ENCODE measurements at places on chromosomes 7 and 10.

GRCh38 chr7:4437916-4438315, 244.2 kb upstream of the FOXK1 start:
- DNase-seq = no peak

DNA sequence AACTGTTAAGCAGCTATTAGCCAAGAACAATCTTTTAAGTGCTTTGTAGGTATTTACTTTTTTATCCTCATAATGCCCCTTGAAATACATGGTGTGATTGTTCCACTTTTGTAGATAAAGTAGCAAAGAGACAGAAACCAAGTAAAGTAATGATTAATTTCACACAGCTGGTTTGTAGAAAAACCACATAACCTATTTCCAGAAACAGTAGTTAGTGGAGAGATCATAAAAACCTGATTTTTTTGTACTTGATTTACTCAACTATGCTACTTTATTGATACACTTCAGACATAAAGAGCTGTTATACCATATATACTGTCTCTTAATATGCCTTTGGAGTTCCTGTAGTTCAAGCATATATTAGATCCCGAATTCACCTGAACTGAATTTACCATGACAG, 118.4 kb downstream of the SEMA3A start:
- DNase-seq = no peak

- no peak for DNase-seq
Measured at GRCh38 chr10:48234787-48235186, 39.7 kb downstream of the FRMPD2 start.

GRCh38 chr10:95350830-95351228, 60.0 kb upstream of the PDLIM1 start:
- no peak for DNase-seq

GRCh38 chr7:39451901-39452300, 114.3 kb upstream of the YAE1 start:
- no peak for DNase-seq

- DNase-seq = no peak
Measured at GRCh38 chr7:66907731-66908130, 13.3 kb upstream of the TMEM248 start.

DNA sequence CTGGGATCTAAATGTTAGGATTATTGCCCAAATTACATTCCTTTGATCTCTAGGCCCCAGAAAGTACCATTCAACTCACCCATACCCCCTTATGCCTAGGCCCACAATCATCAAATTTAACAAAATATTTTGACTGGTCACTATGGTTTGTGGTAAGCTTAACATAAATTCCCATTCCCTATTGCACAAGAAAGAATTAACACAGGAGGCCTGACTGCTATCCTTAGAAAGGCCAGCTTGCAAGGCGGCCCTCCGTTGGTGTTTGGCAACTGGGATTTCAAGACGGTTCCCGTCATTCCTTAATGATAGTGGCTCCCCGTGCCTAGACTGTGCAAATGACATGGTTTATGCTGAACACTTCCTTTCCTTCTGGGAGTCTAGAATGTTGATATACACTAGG, 29.6 kb downstream of the ARHGAP21 start:
- no peak for DNase-seq

DNA sequence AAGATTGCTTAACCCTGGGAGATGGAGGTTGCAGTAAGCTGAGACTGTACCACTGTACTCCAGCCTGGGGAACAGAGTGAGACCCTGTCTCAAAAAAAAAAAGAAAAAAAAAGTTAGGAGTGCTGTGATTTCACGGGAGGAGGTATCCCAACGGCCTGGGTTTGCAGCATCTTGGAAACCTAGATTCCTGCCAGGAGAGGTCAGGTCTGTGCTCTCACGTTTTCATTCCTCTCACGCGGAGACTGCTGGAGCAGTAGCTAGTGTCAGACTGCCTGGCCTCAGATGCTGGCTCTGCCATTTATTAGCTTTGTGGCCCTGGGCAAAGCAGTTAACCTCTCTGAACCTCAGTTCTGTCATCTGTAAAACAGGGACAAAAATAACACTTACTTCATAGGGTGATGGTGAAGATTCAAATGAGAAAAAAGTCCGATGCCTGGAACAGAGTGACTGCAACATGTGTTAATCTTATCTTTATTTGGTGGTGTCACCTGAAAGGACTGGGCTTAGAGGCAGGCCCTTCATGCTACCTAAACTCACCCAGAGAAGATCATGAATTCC, 94.9 kb downstream of the GAD2 start:
- no peak for DNase-seq

GRCh38 chr10:112409755-112410154, 35.8 kb downstream of the ACSL5 start:
- DNase-seq = no peak

- no peak for DNase-seq
Measured at GRCh38 chr7:30922596-30922995, 10.9 kb downstream of the AQP1 start.

DNA sequence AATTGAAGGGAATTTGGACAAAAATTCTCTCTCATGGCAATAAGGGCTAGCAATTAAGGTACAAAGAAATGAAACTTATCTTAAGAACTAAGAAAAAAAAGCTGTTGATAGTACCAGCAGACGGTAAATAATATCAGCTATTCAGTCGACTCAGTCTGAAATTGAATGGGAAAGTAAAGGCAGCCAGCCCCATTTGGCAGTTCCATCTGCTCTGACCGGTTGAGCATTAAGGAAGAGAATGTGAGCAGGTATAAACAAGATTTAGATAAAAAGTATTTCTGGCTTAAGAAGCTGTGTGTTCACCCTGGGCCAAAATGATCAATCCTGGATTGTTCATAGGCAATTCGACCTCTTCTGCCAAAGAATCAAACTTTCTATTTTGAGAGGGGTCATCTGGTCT, 154.6 kb upstream of the NPVF start:
- DNase-seq = no peak

- DNase-seq = no peak
Measured at GRCh38 chr7:33762151-33762910, 143.0 kb upstream of the BMPER start.

DNA sequence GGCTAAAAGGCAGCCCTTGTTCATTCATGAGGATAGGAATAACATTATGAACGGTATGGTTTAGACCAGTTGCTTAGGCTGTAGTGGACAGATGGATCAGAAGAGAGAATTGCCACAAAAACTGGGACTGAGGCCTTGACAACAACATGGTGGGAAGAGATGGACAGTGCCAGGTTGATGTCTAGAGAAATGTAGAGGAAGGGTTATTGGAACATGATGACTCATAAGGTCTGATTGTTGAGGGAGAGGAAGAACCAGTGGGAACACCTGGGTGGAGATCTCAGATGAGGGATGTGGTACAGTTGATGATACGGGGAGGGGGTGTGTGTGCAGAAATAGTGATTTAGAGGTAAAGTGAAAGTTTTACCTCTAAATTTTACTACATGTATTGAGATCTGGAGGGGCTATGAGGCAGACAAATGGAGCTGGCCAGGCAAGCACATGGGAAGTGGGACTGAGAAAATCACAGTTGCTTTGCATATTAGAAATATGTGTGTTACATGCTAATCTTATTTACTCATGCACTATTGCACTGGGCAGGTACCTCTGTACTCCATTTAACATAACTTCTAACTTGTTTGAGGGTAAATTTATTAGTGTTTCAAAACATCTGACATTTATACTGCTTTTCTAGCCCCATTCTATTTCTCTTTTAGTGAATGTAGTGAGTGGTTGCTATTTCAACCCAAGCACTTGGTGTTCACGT, 65.6 kb downstream of the PLCE1 start:
- DNase-seq = no peak

- DNase-seq = no peak
Measured at GRCh38 chr7:156475179-156475578, 165.4 kb upstream of the RNF32 start.

- no peak for DNase-seq
Measured at GRCh38 chr10:1320739-1321320, 264.6 kb downstream of the WDR37 start.

DNA sequence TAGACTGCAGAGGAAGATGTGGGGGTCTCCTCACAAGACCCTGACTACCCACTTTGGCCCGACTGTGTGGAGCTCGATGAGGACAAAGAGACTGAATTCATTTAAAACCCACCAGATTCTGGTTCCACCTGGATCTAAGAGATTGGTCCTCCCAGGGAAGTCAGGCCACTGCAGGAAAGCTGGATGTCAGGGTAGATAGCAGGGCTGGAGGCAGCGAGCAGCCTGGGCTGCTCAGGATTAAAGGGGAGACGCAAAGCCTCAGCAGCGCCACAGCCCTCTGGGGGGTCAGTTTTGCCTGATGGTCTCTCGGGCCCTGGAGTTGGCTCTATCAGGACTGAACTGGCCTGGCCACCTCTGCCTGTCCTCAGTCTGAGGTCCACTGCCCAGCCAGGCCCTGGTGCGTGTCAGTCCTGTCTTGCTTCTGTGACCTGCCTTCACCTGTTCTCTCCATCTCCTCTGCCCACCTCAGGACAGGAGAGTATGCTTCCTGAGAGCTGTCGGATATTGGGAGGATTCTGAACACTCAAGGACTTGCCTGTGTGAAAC, 12.2 kb upstream of the KLRG2 start:
- DNase-seq = no peak

DNA sequence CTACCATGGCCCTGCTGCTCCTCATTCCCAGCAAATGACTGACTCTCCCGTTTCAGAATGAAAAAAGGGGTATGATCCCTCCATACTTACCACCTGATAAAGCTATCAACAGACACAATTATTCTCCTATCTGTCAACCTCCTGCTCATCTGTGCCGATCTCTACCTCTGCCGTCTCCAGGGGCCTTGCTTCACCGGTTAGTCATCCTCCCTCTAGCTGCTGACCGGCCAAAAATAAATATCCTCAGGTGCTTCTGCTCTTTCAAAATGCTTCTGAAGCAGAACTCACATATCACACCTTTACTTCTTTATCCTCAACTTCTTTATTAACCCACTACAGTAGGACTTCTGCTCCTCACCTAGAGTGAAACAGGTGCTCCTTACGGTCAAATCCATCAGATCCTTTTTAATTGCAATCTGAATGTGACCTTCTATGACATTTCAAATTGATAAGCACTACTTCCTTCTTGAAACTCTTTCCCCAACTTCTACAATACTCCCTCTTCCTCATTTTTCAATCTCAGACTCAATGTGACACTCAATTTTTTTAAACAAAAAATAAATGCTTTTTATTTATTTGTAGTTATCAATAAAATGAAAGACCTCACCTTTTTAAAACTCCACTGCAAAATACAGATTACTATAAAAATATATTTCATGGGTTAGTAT, 63.2 kb downstream of the LMBR1 start:
- DNase-seq = no peak

DNA sequence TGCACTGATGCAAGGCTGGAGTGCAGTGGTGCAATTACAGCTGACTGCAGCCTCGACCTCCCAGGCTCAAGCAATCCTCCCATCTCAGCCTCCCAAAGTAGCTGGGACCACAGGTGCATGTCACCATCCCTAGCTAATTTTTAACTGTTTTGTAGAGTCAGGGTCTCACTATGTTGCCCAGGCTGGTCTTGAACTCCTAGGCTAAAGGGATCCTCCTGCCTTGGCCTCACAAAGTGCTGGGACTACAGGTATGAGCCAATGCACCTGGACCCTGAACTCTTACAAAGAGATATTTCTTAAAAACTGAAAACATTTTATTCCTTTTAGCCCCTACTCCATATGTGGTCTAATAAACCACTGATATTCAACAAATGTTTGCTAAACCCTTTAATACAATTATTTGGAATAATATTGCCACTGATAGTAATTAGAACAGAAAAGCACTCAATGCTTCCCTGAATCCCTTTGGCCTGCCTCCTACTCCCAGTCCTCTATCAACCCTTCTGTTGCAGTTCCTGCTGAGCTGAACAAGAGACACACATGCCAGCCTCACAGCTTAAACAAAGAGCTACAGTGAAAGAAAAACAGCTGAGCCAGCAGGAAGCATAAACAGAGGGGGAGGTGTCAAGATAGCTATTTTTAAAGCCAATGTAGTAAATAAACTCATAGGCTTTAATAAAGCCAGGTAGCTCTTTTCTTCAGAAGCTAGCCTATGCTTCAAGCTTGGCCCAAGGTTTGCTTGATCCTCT, 7.0 kb upstream of the GNAI1 start:
- DNase-seq = no peak

- DNase-seq = peak; percentile 39
Measured at GRCh38 chr10:69222157-69223027, 2.3 kb downstream of the HKDC1 start.

DNA sequence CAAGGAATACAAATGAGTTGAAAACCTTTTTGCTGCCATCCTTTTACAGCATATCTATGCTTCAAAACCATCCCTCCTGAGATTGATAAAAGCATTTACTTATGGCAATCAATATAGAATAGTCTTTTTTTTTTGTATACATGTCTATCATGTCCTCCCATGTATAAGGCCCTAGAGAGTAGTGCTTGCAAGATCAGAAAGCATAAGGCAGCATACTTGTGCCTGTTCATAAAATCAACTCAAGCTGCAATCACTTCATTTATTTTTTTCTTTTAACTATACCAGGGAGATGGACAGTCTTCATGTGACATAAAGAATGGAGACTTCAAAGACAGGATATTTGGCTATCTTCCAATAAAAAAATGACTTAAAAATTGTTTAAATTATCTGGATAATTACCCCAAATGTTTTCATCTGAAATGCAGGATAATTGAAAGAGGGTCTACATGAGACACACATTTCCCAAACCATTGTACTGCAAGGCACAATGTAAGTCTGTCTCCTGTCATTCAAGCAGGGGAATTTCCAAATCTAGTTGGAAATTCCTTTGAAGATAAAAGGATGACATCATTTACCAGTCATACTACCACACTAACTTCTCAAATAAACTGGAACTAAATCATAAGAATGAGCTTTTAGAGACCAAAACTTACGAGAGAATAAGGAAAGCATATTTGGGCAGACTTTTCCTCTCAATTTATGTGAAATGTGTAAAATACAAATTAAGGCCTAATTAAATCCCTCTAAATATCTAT, 22.5 kb downstream of the LRRN3 start:
- no peak for DNase-seq

DNA sequence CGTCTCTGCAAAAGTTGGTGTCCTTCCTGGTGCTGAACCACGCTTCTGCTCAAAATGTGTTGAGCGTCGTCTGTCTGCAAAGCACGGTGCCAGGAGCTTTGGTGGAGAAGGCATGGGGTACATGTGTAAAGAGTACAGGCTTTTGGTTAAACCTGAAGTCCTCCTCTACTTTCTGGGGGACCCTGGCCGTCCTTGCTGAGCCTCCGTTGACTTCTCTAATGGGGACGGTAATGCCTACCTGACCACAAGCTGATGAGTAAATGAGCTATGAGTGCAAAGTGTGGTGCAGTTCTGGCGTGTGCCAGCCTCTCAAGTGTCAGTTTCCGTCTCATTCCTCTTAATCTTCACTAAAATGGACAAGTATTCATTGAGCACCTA, 527 bp upstream of the HERPUD2 start:
- no peak for DNase-seq

Data from D341Med (cell line).